ENCODE measurements at places on chromosomes 7 and 10.

DNA sequence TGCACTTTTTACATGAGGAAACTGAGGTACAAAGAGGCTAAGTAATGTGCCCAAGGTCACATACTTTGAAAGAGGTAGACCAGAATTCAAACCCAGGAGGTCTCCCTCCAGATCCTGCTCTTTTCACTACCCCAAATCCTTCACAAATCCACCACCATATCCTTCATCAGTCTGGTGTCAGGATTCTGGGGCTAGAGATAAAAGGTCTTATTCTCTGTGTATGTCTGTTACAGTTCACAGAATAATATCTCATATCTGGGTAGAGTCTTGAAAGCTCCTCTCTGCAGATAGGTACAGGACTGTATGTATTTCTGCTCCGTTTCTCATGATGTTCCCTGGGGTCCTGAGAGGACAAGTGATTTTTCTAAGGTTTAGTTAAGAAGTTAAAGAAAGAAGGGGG, 4.9 kb downstream of the PIK3CG start:
- DNase-seq: no peak

DNA sequence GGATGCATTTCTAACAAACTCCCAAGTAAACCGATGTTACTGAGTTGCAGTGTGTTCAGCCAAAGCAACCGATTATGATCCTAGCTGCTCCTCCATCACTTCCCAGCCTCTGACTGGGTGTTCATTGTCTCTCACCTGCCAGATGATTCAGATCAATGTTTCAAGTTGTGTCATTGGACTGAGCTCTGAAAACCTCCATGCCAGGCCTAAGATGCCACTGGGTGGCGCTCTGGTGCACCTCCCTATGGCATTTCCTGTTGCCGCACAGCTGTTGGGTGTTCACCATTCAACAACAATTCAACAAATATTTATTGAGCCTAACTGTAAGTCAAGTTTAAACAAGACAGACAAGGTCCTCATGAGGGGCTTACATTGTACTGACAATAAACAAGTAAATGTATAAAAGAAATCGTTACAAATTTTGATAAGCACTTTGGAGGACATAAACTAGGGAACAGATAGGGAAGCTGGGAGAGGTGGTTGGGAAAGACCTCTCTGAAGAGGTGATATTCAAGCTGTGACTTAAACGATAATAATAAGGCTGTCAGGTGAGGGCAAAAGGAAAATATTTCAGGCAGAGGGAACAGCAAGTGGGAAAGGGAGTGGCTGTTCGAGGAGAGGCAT, 22.8 kb downstream of the RGR start:
- DNase-seq: no peak

DNA sequence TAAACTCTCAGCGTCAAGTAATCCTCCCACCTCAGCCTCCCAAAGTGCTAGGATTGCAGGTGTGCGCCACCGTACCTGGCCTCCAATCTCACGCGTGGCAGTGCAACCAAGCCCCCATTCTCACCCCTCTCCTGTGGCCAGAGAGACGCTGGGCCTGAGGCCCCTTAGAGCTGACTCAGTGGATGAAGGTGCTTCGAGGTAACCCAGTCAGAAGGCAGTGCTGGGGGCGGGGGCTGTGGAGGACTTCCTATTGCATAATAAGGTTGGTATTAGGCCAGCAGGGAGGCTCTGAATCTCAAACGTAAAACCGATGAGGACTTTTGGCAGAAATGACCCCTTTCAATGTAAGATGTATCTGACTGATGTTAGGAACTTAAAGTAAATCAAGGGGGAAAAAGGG, 229.3 kb downstream of the USP6NL start:
- DNase-seq: no peak

GRCh38 chr10:46305079-46305818, 18.5 kb downstream of the ANTXRL start:
- no peak for DNase-seq

GRCh38 chr10:58698777-58699356, 186.2 kb downstream of the BICC1 start:
- DNase-seq: no peak

DNA sequence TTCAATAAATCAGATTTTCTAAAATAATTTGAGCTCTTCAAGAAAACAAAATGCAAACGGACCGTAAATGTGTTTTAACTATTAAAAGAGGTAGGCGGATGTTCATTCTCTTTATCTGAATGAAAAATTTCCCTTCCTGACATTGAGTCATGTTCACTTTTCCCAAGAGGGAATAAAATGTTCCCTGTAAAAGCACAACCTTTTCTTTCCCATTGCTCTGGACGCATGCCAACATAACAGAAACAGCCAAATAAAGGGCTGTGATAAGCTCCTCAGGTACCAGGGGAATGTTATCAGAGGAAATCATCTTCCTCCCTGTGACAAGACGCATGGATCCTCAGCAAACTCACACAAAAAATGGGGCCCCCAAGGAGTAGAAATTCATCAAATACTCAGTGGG, 251.8 kb downstream of the MTERF1 start:
- DNase-seq: no peak

DNA sequence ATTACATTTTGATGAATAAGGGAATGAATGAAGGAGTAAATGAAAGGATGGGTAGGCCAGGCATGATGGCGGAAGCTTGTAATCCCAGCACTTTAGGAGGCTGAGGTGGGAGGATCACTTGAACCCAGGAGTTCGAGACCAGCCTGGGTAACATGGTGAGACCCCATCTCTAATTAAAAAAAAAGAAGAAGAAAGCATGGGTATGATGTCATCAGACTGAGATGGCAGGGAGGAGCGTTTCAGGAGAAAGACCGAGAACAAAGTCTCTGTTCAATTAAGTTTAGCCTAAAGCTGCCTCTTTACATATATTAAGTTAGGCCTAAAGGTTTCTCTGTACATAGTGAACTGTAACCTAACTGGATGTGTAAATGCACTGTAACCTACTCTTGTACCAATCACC, 42.2 kb upstream of the SMNDC1 start:
- DNase-seq: no peak

- no peak for DNase-seq
Measured at GRCh38 chr7:123724817-123725253, 24.0 kb downstream of the WASL start.

DNA sequence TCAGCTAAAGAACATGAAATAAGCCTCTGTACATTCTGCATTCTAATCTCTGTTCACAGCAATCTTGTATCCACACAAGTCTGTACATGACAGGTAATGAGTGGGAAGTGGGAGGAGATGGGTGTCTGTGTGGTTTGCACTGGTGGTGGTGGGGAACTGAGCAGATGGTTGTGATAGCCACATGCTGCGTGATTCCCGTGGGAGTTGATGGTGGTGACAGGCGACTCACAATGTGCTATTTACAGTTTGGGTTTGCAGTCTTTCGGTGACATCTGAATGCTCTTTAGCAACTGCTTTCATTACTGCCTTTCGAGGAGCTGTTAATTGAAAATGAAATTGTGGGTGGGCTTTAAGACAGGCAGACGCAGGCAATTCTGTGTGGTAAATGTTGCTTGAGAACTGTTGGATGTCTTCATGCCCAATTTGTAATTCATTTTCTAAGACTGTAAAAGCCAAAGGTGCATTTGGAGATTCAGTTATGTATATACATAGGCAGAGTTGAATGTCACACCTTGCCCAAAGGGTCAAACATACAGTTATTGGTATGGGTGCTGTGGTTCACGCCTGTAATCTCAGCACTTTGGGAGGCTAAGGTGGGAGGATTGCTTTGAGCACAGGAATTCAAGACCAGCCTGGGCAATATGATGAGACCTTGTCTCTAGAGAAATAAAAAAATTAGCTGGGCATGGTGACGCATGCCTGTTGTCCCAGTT, 308.2 kb downstream of the AUTS2 start:
- DNase-seq: no peak

- no peak for DNase-seq
Measured at GRCh38 chr7:121798453-121798840, 74.5 kb upstream of the PTPRZ1 start.

GRCh38 chr7:22841954-22842353, 19.3 kb upstream of the TOMM7 start:
- no peak for DNase-seq

GRCh38 chr10:60348982-60349381, 40.7 kb downstream of the ANK3 start:
- DNase-seq: no peak

GRCh38 chr10:7477538-7478334, 66.9 kb upstream of the SFMBT2 start:
- no peak for DNase-seq

Data from hippocampal formation (tissue), 2 donors.